HAP-1 (cell line): ENCODE measurements at places on chromosomes 6 and 20.

- no peak for DNase-seq
Measured at GRCh38 chr6:47743744-47744143, 38.1 kb upstream of the OPN5 start.

- no peak for DNase-seq
Measured at GRCh38 chr6:16136621-16137450, 8.0 kb downstream of the MYLIP start.

GRCh38 chr6:45514454-45515230 lies 136.9 kb upstream of the SUPT3H start:
- no peak for DNase-seq

DNA sequence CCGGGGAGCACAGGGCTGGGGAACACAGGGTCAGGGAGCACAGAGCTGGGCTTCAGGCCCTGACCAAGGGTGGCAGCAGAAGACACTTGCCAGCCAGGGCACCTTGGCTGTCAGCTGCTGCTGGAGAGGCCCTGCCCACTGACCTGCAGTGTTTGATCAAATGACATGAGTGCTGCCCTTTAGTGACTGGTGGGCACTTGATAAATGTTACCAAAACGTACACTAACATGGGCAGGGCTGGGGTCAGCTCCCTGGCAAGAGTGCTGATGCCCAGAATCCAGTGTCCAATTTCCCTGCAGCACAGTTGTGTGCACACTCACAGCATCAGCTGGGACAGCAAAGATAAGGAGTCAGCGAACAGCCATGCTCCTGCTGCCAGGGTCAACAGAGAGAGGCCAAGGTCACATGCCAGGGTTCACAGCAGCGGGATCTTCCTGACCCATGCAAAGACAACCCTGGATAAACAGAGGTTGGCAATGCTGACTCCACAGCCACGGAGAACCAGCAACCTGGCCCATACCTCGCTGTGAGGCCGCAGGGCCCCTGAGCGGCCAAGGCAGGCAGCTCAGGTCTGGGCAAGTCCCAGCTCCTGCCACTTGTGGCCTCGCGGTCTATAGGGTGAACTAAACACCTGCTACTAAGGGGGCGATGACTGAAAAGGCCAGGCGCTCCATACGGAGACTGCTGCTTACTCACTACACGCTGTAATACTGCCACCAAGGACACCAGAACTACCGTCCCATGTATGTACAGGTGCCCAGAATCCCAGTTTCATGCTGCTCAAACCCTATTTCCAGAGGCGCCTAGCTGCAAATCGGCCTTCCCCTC lies 46.3 kb downstream of the NINL start:
- no peak for DNase-seq

DNA sequence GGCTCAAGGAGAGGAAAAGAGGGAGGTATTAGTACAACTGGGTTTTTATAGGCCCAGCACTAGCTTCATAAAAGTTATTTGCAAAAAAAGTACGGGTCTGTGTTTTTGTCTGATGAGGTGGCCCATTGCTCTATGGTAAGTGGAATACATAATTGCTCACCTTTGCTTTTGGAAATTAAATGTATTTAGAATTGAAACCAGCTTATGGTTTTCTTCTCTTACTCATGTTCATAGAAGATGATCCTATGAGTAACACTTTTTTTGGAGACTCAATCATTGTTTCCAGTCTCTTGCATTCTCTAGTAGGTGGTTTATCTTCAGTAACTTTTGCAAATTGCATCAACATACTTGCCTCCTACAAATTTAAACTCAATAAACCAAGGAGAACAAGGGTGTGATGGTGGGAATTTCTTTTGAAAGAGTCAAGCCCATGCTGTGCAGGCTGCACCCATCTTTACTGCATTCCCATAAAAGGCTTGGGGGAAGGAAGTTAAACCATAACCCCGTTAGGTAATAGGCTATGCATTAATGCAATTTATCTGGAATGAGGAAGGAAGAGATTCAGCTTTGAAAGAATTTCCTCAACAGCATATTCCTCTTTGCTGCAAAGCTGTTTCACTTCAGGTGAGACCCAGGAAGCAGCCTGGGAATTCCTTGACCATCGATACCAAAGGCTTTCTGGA lies 48.5 kb upstream of the EDN1 start:
- no peak for DNase-seq
